ENCODE measurements at places on chromosomes 2 and 18.

DNA sequence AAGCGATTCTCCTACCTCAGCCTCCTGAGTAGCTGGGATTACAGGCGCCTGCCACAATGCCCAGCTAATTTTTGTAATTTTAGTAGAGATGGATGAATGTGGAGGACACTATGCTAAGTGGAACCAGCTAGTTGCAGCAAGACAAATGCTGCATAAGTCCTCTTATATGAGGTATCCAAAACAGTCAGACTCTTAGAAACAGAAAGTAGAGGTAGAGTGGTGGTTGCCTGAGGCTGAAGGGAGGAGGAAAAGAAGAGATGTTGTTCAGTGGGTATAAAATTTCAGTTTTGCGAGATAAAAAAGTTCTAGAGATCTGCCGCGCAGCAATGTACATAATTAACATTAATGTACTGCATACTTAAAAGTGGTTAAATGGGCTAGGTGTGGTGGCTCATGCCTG, 145.3 kb upstream of the SPRED2 start:
- DNase-seq, result no peak

DNA sequence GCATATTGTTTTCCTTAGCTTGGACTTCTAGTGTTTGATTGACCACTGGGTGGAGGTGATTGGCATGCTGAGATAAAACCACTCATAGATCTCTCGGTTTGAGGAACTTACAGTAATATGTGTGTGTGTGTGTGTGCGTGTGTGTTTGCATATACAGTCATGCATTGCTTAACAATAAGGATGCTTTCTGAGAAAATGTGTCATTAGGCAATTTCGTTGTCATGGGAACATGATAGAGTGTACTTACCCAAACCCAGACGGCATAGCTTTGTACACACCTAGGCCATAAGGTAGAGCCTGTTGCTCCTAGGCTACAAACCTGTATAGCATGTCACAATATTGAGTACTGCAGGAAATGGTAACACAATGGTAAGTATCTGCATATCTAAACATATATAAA, 167.3 kb downstream of the NYAP2 start:
- DNase-seq, result no peak

- DNase-seq, result no peak
Observed at GRCh38 chr2:58899692-58900091, 658.6 kb upstream of the FANCL start.

DNA sequence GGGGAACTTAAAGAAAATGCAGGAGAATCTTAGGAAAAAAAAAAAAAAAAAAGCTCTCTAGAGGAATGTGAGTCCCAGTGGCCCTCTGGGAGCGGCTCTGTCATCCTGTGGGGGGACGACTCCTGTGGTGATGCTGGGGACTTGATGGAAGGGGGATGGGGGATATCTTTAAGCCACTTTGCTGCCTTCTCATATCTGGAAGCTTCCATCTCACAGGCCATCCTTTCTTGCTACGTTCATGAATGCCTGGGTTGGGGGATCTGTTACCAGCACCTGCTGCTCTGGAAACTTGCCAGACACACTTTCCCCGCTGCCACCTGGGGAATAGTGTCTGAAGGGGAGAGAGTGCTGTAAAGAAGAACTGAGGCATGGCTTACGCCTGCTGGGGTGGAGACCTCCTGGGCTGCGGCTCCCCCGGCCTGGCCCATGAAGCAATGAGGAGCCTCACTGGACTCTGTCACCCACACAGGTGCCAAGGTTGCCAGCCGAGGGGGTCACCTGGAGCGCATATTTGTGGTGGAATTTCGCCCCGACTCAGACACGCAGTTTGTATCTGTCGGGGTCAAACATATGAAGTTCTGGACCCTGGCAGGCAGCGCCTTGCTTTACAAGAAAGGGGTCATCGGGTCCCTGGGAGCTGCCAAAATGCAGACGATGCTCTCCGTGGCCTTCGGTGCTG, 92.8 kb downstream of the RTN4 start:
- no peak for DNase-seq

DNA sequence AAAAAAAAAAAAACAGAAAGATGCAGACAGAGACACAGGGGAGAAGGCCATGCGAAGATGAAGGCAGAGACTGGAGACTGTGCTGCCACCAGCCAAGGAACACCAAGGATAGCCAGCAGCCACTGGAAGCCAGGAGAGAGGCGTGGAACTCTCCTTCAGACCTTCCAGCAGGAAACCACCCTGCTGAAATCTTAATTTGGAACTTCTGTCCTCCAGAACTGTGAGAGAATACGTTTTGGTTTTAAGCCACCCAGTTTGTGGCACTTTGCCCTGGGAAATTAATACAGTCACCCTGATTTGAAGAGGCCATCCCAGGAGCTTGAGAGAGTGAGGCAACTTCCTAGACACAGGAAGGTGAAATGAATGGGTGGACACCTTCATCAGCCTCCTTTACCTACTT, 93.7 kb downstream of the IRS1 start:
- DNase-seq, result no peak

GRCh38 chr2:8954990-8955389, 48.5 kb downstream of the MBOAT2 start:
- DNase-seq, result no peak

GRCh38 chr18:55123361-55123760, 164.1 kb upstream of the CCDC68 start:
- no peak for DNase-seq

DNA sequence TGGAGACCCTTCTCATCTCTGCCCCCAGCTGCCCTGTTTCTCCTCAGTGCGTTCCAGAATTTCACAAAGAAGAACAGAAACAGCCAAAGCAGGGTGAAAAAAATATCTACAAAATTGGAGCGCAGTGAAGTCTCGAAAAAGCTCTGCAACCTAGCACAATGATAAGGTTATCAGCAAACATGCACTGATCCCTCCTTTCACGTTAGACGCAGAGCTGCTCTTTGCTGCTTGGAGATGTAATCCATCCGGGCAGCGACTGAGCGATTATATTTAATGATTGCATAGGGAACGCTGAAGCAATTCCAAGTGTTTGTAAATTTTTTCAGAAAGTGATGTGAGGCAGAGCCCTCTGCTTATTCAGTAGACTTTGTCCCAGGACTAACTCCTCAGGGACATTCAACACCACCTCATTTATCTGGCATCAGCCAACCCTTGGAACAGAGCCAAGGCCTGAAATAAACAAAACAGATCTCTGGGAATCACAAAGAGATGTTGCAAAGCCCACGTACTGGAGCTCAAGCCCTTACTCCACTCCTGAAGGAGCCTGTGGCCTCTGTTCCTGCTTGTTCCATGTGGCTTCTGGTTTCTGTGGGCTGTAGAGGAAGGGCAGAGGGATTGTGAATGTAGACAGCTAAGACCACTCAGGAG, 172.6 kb upstream of the BCL2L11 start:
- DNase-seq, result no peak

GRCh38 chr18:8261651-8262091, 347.6 kb upstream of the RAB12 start:
- no peak for DNase-seq

- DNase-seq, result peak; percentile 33
Observed at GRCh38 chr2:232320443-232320803, 58.1 kb upstream of the ALPP start.

- DNase-seq, result no peak
Observed at GRCh38 chr18:58552057-58552461, 76.8 kb downstream of the ALPK2 start.

GRCh38 chr2:85551698-85552678, 9.3 kb downstream of the GGCX start:
- DNase-seq, result peak; percentile 92

- no peak for DNase-seq
Observed at GRCh38 chr2:148875387-148876051, 492 bp downstream of the KIF5C start.

GRCh38 chr18:2902327-2902726, 55.5 kb downstream of the EMILIN2 start:
- no peak for DNase-seq

DNA sequence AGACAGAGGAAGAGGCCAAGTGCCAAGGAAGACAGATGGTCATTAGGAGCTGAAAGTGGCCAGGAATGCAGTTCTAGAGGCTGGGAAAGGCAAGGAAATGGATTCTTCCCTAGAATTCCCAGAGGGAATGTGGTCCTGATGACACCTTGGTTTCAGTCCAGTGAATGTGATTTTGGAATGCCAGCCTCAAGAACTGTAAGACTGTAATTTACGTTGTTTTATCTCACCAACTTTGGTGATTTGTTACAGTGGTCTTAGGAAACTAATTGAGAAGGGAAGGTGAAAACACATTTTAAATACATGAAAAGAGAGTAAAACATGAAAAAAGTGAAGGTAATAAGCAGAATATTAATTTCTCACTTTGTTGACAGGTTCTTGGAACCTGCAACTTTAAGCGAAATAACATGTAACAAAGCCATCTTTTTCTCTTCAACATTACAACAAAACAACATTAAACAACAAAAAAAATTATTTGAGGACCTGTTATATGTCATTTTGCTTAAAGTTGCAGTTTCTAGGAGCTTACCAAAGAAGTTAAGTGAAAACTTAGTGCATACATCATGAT, 370.2 kb downstream of the METTL4 start:
- no peak for DNase-seq

DNA sequence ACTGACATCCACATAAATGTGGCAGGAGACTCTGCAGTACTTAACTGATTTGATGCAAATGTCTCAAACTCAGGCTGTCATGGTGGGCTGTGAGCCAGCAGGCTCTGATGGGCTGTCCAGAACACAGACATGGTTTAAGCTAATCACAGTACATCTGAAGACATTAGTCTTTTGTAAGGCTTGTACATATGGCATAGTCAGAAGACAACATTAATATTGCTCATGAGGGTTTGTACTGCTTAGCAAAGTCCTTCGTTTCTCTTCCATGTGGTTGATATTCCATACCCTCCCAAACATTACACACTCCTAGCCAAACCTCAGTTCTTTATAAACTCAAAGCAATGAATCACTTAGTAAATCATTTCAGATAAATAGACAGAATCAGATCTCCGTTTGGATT, 330.6 kb downstream of the RND3 start:
- DNase-seq, result no peak

DNA sequence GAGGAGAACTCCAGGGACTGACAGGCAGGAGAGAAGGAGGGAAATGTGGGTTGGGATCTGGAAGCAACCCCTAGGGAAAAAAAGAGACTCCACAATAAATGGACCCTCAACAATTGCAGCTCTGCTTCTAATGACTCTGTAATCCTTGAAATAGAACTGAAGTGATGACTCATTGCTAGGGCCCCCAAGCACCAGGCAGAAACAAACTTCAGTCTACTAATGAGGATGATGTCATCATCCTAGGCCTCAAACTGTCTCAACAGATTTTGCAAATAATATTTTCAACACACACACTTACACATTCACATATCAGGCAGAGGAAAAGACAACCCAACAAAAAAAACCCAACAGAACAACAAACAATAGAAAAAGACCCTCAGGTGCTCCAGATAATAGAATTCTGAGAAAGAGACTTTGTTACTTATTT, 143.3 kb downstream of the HDAC4 start:
- no peak for DNase-seq

DNA sequence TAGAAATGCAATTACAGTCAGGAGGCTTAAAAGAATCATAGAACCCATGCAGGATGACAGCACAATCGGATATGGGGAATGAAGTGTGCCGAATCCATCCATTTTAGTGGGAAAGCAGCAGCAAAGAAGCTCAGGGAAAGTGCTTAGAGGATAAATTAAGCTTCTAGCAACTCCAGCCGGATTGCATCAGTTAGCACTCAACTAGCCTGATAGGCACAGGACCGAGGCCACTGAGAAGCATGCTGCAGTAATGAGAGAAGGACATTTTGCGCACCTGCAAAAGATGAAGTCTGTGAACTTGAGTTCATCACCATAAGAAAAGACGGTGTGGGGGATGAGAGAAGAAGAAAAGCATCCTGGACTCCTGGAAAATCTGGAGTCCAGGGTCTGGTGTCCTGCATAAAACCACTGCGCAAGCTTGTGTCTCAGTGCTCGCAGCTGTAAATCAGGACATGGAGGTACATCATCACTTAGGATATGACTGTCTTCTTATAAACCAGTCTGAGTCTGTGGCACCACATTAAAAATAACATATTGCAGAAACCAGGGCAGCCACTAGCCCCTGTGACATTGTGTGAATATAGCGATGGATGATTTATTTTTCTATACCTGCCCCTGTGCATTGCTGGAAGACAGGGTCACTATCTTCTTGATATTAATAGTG, 665.5 kb upstream of the SOX11 start:
- no peak for DNase-seq

- peak; percentile 94 for DNase-seq
Observed at GRCh38 chr18:3623769-3624545, 174.0 kb downstream of the TGIF1 start.

GRCh38 chr18:12305930-12306629, 2.0 kb upstream of the TUBB6 start:
- DNase-seq, result no peak

DNA sequence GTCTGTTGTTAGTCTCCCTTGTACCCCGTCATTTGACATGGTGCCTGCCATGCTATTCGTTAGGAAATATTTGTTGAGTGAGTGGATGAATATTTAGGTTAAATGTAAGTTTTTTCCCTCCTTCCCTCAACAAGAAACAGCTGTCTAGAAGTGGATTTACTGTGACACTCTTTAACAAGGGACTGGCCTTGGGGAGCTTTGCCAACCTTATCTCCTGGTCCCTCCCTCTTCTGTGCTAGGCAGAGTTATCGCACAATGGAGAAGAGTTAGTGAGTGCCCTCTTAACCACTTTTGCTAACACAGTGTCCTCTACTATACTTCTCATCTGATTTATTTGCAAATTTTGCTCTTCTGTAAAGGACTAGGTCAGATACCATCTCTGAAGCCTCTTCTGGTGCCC, 61.2 kb downstream of the DIS3L2 start:
- no peak for DNase-seq

- DNase-seq, result no peak
Observed at GRCh38 chr2:181408861-181409260, 48.3 kb upstream of the ITGA4 start.

- DNase-seq, result no peak
Observed at GRCh38 chr2:64063454-64063853, 44.2 kb upstream of the VPS54 start.

GRCh38 chr2:54308186-54308585, 52.2 kb upstream of the TSPYL6 start:
- no peak for DNase-seq

GRCh38 chr2:26597197-26597596, 44.0 kb downstream of the CIB4 start:
- no peak for DNase-seq

DNA sequence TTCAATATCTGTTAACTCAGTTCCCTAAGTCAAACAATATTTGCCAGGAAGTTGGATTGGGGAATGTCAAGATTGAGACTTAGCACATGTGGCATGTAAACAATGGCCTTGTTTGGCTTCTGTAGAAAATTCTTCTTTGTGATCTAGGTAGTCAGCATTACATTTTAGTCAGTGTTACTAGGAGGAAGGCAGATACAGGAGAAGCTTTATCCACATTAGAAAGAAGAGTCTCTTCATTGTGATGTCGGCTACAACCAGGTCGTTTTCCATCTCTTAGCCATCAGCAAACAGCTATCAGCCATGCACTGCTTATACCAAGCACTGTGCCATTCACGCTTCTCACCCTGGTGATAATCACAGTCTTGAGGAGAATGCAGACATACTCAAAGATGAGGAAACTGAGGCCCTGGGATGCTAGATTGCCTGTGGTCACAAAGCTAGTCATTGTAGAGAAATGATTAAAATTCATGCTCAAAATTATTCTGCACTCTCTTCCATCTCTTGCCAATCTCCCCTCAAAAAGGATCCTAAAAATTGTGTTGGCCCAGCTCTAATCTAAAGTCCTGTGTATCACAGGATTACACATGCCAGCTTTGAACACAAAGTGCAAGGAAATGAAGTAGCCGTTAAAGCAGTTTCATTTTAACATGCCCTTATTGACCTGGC, 3.2 kb downstream of the GALNT5 start:
- no peak for DNase-seq
